Activated T-helper 1 cell treated with anti-CD3 and anti-CD28 coated beads, Interleukin-2, amount 50 U/mL, for 16 hours (primary cell): ENCODE measurements at places on chromosomes 5 and 9.

- DNase-seq, result no peak
Measured at GRCh38 chr9:31848505-31849285, 535.7 kb upstream of the ACO1 start.

- DNase-seq, result no peak
Measured at GRCh38 chr9:78971540-78971939, 600.2 kb upstream of the TLE4 start.

DNA sequence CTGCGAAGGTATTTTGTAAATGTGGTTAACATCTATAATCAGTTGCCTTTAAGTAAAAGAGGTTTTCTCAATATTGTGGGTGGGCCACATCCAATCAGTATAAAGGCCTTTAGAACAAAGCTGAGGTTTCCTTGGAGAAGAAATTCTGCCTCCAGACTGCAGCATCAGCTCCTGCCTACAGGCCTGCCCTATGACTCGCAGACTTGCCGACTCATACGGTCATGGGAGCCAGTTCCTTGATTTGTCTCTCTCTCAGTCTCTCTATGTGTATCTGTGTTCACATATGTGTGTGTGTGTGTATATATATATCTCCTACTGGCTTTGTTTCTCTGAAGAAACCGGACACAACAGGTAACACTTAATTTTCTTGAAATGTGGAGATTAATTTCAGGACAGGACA, 45.3 kb downstream of the SLC36A1 start:
- DNase-seq, result no peak

GRCh38 chr5:116409591-116410296, 164.9 kb downstream of the SEMA6A start:
- no peak for DNase-seq

DNA sequence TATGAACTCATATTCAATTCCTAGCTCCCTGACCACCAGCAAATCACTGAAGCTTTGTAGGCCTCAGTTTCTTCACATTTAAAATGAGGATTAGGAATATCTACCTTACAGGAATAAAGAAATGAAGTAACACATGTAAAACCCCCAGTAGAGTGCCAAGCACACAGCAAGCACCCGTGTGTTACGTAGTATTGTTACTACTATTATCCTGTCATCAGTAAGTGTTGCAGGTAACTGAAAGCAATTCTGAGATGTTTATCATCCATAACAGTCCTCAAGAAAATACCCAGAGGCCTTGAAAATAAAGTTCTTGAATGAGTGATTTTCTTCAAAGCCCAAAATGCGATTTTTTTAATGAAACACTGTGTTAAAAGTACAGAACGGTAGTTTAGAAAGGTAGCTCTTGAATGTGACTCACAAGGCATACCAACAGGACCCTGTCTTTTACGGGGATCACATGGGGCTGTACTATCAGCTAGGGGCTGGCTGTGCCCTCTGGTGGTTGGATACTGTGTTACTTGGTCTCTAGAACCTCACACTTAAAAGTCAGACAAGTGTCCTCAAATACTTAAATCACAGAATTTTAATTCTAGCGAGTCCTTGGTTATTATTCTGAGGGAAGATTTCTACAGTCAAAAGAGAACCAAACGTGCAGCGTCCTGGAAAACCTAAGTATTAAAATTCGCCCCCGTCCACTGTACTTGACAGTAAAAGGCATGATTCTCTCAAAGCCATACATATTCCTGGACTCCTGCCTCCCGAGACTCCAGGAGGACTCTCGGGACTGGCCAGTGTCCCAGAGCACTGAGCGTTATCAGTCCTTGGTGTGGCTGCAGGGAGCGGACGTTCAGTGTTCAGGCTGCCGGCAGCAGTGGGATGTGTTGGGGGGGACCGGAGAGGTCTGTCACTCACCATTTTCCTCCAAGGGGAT, 725 bp downstream of the NDUFB6 start:
- peak; percentile 52 for DNase-seq

DNA sequence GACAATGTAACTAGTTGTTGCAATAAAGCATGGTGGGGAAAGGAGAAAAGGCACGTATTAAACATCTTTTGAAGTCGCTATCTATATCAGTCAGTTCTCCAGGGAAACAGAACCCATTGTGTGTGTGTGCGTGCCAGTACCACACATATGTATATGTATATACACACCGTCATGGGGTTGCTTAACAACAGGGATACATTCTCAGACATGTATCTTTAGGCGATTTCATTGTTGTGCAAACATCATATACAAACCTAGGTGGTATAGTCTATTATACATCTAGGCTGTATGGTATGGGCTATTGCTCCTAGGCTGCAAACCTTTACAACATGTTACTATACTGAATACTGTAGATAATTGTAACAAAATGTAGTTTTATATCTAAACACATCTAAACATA, 2.3 kb downstream of the CDKN2B-AS1 start:
- DNase-seq, result no peak

DNA sequence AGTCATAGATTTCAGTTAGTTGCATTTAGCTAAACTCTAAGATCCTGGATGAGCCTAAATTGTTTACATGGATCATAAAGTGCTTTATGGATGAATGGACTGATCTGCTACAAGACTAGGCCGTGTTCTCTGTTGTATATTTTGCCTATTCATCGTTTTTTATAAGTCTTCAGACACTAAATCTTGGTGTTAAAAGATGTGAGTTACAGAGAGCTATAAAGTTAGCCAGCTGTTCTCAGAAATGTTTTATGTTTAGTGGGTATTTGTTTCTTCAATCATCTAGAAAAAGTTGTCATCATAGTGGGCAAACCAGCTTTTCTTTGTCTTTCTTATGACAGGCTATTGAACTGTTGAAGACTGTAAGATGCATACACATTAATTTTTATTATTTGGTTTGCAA, 585.8 kb upstream of the SEMA6A start:
- DNase-seq, result no peak

- no peak for DNase-seq
Measured at GRCh38 chr9:105880517-105880916, 186.2 kb downstream of the TMEM38B start.

GRCh38 chr9:90058182-90058763, 453.5 kb downstream of the GADD45G start:
- DNase-seq, result no peak

DNA sequence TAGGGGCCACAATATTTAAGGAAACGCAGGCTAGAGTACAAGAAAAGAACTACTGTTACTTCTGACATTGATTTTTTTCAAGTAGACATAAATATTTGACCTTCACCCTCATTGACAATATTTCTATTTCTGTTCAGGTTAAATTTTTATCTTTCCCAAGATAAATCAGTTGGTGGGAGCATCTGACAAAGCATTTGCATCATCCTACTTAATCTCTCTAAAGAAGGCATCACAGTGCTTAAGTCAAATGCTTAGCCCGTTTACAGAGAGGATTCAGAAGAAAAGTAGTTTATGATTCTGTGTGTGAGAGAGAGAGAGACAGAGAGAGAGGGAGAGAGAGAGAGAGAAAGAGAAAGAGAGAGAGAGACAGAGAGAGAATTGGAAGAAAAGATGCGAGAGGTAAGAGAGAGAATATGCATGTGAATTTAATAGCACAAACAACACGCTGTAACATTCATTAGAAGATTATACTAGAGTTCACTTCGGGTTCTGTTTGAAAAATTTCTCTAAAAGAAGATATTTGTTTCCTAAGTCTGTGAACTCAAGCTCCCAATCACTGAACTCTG, 1093.3 kb upstream of the CDH6 start:
- DNase-seq, result no peak

GRCh38 chr9:21317956-21318923, 13.1 kb upstream of the IFNA5 start:
- no peak for DNase-seq

- DNase-seq, result no peak
Measured at GRCh38 chr5:1652873-1653697, 129.3 kb upstream of the LPCAT1 start.

GRCh38 chr9:129021091-129021490, 7.0 kb downstream of the SH3GLB2 start:
- no peak for DNase-seq

DNA sequence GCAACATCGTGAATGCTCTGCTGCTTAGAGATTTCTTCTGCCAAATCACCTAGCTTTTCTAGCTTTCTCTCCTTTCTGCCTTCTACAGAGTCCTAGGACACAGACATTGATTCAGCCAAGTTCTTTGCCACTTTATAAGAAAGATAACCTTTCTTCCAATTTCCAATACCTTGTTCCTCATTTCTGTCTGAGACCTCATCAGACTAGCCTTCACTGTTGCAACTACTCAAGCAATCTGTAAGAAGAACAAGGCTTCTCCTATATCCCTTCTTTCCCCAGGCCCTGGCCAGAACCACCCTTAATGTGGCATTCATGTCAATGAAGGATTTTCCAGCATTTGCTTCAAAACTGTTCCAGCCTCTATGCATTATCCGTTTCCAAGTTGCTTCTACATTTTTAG, 24.3 kb downstream of the FBXO10 start:
- no peak for DNase-seq

- DNase-seq, result no peak
Measured at GRCh38 chr5:126972062-126972895, 58.1 kb downstream of the MARCHF3 start.

- DNase-seq, result no peak
Measured at GRCh38 chr5:3393122-3393919, 202.3 kb upstream of the IRX1 start.
